Fibroblast of skin of left quadriceps (primary cell): ENCODE measurements at places on chromosomes 3 and 15.

DNA sequence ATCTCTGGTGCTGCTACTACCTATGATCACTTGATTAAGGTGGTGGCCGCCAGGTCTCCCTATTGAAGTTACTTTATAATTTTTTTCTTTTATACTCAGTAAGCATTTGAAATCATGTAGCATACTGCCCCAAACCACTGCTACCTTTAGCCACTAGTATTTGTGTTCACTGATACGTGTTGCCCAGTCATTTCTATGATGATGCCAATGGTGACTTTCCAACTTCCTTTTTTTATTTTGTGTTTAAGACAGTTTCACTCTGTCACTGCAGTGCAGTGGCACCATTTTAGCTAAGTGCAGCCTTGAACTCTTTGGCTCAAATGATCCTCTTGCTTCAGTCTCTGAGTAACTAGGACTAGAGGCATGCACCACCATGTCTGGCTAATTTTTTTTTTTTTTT lies 598.2 kb downstream of the NAALADL2 start:
- no peak for DNase-seq

GRCh38 chr15:79743032-79743431 lies 153.8 kb downstream of the MTHFS start:
- DNase-seq, result no peak

DNA sequence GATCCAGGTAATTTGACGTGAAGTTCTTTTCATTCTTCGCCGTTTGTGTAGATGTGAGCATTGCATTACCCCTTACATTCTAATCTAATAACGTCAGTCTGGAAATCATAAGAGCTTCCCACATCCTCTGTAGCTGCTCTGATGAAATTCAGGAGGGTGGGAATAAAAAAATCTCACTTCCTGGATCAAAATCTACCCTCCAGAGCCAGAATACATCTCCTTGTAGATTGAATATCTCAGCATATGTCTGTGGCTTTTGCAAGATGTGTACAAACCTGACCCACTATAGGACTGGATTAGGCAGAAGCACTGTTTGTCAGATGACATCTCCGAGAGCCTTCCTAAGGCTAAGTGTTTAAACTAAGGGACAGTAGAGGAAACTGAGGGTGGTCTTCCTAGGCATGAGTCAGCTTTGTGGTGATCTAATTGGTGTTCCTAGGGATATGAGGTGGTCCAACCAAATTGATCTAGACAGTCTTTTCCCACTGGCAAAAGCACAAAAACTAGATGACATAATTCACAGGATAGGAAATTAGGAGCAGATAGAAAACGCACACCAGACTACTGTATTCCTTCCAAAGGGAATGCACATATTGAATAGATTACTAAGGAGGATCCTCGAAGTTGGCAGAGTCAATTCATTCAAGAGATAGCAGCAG lies 216.3 kb upstream of the LRTM1 start:
- peak; percentile 90 for DNase-seq

- DNase-seq, result no peak
Observed at GRCh38 chr3:56361731-56362130, 106.5 kb downstream of the ERC2 start.

DNA sequence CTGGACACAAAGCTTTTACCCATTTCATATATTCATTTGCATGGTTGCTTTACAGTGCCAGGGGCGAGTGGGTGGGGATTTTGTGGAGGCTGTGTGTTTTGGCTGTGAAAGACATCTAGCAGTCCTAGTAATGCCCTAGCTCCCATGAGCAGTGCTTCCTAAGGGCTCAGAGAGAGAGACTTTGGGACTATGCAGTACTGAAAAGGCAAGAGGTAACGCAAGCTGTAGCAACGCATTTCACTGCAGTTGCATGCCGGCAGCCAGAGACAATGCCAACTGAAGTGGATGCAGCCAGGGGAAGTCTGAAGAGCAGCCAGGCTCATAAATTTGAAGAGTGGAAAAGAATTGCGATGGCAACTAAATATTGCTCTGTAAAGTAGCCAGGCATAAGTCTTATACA lies 27.4 kb upstream of the ATP10A start:
- DNase-seq, result no peak

DNA sequence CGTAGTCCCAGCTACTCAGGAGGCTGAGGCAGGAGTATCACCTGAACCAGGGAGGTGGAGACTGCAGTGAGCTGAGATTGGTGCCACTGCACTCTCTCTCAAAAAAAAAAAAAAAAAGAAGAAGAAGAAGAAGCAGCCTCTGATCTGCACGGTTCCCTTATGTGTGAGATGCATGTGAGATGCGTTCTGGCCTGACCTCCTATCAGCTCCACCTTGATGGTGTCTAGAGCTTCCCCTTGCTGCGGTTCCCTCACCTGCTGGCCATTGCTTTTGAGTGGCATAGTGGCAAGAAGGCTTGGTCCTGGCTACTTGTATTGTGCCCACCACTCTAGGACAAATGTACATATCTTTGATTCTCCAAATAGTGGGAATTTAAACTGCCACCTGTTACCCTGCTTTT lies 49.4 kb upstream of the CFAP161 start:
- no peak for DNase-seq

GRCh38 chr3:194421-194820 lies 2.1 kb upstream of the CHL1 start:
- no peak for DNase-seq

DNA sequence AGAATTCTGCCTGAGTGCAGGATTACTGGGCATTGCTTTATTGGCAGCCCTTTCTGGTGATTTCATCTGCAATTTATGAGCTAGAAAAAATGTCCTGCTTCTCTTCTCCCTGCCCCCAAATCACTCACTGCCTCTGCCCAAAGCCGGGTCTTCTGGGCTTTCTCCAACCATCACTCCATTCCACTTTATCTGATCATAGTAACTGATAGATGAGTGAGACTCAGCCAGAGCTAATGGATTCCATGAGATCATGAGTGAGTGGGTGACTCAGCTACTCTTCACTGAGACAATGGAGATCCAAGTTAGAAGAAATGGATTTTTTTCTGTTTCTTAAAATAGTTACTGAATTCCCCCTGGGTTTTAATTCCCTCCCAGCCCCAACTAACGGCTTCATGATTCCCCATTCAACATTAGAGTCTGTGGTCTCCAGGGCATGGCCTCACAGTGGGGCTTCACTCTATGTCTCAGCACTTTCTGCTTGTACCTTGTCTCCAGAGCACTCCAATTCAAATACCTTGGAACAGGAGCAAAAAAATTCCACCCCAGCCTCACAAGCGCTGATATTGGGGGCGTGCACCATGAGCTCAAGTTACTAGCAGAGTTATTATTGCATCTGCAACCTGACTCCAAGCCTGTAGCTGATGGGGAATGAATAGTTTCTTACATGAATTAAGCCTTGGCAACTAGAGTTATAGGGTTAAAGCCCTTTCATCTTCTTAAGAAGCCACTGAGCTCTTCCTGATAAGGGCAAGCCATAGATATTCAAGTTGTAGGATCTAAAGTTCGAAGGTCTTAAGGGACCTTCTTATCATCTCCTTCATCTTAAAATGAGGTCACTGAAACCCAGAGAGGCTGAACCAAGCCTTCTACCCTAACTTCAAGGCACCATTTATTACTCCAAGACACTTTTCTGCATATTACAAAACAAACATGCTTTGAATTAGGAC lies 85.9 kb downstream of the AGBL1 start:
- peak; percentile 44 for DNase-seq

- no peak for DNase-seq
Observed at GRCh38 chr3:146138902-146139301, 22.1 kb downstream of the PLOD2 start.

DNA sequence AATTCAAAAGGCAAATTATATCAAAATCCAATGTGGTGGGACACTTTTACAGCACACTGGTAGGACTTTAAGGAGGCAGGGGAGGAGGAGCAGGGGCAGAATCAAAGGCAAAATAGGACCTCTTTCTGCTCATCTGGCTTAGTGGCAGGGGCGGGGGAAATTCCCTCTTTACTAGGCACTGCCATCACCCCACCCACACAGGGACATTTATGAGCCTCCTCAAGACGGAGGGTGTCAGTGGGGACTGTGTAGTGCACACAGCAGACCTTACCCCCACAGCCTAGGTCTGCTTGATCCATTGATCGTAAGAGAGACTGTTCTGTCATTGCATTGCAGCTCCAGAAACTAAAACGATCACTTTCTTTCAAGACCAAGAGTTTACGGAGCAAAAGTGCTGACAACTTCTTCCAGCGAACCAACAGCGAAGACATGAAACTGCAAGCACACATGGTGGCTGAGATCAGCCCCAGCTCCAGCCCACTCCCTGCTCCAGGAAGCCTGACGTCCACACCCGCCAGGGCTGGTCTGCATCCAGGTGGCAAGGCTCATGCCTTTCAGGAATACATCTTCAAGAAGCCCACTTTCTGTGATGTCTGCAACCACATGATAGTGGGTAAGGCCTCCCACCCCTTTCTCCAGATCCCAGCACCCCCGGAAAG lies 62.9 kb downstream of the STAC start:
- no peak for DNase-seq

GRCh38 chr3:71307991-71308697 lies 275.4 kb downstream of the FOXP1 start:
- DNase-seq, result no peak

GRCh38 chr15:94314639-94315038 lies 83.3 kb downstream of the MCTP2 start:
- no peak for DNase-seq

DNA sequence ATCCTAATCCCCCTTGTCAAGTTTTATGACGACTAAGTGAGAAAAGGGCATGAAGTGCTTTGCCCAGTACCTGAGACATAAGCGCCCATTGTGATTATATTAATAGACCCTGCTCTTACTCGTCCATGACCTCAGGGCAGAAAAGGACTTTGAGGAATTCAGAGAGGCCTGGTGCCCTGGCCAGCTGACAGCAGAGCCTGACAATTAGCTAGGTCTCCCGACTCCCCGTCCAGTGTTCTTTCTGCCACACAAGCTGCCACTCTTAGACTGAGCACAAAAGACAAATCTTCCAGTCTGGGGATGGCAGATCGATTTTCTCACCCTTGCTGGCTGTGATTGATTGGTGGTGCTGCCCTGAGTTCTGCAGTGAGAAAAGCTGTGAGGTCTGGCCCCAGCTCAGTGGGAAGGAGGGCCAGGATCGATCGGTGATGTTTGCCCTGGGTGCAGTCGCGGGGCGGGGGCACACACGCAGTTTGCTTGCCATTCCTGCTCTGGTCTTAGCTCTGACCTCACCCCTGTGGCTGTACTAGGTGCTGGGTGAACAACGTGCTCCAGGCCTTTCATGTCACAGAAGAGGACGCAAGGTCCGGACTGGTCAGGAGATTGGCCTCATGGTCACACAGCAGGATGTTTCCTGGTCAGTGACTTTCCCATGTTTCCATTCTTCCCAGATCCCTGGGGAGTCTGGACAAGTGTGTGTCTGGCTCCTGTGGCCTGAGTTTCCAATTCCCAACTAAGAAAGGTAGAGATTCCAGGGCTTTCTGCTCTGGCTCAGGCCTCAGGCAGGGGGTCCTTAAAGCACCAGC lies 67.4 kb upstream of the TLE3 start:
- DNase-seq, result no peak

GRCh38 chr3:156307704-156308103 lies 187.3 kb downstream of the KCNAB1 start:
- peak; percentile 30 for DNase-seq

- no peak for DNase-seq
Observed at GRCh38 chr3:24604215-24604614, 109.6 kb upstream of the THRB start.

GRCh38 chr3:50415816-50416215 lies 56.5 kb upstream of the TMEM115 start:
- no peak for DNase-seq

DNA sequence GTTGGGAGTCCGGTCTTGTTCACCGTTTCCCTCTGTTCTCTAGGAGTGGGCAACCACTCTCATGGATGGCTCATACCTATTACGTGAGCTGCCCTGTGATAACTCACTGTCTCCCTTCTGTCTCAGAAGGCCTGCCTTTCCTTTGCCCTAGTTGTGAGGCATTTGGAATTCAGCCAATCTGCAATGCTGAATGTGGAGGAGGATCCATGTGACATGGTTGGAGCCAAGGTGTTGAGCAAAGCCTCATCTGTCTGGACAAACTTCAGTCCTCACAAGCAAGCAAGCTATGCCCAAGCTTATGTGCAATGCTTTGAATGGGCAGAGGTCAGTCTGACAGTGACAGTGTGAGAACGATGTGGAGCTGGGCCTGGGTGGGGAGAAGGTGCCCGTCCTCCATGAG lies 37.8 kb upstream of the ATP10A start:
- no peak for DNase-seq

- DNase-seq, result no peak
Observed at GRCh38 chr15:96783746-96784145, 453.2 kb downstream of the NR2F2 start.

GRCh38 chr15:76533060-76533820 lies 196.7 kb downstream of the ISL2 start:
- no peak for DNase-seq

- DNase-seq, result no peak
Observed at GRCh38 chr15:69459066-69459465, 6.4 kb downstream of the RPLP1 start.

GRCh38 chr15:98999233-98999632 lies 8.4 kb downstream of the PGPEP1L start:
- no peak for DNase-seq

DNA sequence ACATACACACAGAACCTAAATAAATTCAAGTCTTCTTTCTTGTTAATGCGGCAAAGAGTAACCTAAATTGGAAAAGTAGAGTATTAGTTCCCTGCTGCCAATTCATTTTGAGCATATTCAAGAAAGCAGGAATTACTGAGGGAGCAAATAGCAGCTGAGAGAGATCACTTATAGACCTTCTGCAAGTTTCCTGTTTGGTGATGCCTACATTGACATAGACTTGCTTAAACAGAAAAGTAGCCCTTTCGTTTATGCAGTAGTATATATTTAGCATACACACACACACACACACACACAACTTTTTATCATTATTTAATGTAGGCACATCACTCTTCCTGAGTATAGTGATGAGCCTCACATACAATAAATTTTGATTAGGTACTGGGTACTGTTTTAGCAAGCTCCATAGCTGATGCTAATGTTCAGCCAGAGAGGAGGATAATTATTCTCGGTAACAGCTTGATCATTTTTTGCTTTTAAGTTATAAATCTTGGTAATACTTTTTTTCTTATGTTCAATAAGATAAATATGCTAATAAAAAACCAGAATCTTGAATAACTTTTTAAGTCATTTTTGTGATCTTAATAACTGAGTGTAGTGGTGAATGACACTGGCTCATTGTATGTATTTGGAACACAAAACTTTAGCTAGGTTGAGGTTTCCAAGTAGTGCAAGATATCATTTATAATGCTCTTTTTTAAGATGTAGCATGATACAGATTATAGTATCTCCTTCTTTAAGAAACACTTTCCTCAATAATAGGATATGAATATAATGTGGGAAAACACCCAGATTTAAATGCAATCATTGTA lies 174.7 kb downstream of the MBNL1 start:
- DNase-seq, result no peak

- DNase-seq, result peak; percentile 14
Observed at GRCh38 chr3:196016485-196016884, 65.4 kb downstream of the TFRC start.

GRCh38 chr3:126147147-126147931 lies 33.0 kb downstream of the ALDH1L1 start:
- no peak for DNase-seq

- no peak for DNase-seq
Observed at GRCh38 chr3:16467393-16467792, 46.1 kb downstream of the RFTN1 start.
